Fibroblast of gingiva (primary cell): ENCODE measurements at places on chromosomes 7 and 10.

GRCh38 chr7:77288676-77289320 lies 89.2 kb upstream of the FGL2 start:
- DNase-seq = no peak

DNA sequence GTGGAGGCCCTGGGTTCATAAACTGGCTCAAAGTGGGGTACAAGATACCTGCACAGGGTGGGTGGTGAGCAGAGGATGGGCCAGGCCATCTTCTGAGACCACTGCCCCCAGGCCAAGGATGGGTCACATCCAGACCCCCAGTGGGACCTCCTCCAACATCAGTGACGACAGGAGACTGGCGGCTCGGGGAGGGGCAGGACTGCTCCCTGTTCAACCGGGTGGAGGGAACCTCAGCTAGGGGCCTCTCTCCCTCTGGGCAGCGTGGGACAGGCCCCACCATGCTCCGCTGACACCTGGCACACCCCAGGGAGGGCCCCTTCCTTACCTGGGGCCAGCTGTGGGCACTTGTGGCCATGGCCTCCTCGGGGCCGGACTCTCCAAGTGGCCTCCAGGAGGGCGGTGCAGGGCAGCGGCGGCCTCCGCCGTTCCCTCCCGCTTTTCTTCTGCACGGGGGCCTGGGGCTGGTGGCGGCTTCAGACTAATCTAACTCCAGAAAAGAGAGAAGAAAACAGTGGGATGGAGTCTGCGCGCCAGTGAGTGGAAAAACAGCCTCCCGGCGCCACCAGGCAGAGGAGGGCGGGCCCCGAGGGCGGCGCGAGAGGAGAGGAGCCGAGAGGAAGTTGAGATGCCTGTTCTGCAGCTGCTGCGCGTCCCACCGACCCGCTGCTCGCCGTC lies at the start of gene CALHM2:
Gene CALHM2, minus strand, starts transcription at position 540 of the 675 bp plus-strand sequence. CDS start 2,429 bp downstream, outside the sequence.
- DNase-seq = peak; percentile 50

GRCh38 chr10:25843551-25844170 lies 90.4 kb upstream of the MYO3A start:
- no peak for DNase-seq

DNA sequence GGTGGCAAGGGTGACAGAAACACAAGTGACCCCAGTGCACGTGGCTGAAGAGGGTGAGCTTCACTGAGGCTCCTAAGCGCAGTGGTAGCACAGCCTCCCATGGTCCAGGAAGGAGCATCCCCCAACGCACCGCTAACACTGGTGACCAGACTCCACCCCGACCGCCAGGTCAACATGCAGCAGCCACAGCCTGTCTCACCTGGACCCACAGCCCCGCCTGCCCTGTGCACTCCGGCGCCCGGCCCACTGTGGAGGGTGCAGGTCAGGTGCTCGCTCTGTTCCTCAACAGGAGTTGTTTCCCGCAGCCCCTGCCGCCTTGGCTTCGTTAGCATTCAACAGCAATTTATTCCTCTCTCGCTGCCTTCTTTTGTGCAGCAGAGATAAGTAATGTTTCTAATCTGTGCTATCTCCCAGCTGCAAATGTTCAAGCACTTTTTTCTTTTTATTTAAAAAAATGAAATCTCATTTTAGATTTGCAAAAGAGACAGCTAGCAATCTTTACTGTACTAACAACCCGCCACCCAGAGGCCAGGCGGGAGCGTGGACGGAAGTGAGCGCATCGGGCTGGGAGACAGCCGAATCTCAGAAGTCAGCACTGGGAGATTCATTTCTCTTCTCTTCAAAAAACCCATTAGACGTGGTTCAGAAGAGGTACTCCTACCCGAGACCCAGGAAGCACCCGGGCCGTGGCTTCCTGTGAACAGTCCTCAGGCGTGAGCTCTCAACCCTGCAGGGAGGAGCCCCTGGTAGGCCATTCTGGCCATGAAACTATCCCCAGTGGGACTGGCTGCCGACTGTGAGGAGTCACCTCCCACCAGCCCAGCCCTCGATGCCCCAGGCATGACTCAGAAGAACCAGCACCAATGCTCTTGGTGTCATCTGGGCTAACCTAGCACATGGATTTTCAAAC lies 133.4 kb downstream of the MAD1L1 start:
- no peak for DNase-seq

GRCh38 chr7:151444632-151445031 lies 4.7 kb upstream of the CRYGN start:
- no peak for DNase-seq

- DNase-seq = no peak
These were observed 113.6 kb downstream of the RNF32 start for GRCh38 chr7:156754201-156754600.

GRCh38 chr7:141366091-141366621 lies 185.1 kb upstream of the AGK start:
- DNase-seq = no peak

GRCh38 chr10:68832601-68833000 lies 5.3 kb downstream of the STOX1 start:
- DNase-seq = no peak

- DNase-seq = peak; percentile 62
These were observed 55.6 kb upstream of the BET1 start for GRCh38 chr7:94059746-94060145.

DNA sequence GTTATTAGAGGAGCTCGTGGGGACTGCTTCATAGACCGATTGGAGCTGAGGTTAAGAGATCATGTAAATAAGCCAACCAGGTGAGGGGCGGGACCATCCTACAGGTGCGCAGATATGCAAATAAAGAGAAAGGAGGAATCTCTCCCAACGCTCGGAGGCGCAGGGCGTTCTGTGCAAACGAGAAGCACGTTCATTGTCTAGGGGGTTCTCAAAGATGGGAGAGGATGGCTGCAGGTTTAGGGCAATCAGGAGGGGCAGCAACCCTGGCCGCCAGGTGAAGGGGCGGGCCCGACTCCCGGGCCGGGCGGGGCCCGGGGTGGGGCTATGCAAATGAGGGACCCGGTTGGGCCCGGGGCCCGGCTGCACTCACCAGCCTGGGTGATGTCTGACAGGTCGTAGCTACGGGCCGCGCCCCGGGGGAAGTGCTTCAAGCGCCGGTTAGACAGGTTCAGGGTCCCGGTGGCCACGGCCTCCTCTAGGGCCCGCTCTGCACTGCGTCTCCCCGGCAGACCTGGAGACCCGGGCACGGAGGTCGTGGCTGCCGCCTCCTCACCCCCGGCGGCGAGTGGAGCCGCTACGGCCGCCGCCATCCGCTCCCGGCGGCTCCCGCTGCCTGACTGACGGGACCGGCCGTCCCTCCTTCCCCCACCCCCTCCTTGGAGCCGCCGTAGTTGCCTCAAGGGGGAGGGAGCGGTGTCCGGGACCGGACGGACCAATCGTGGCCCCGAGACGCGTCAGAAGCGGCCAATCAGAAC lies at the start of gene LRCH4:
Gene LRCH4, minus strand, starts transcription at position 619 of the 755 bp plus-strand sequence. Its CDS starts 29 bp downstream, at position 590.
- DNase-seq = no peak

GRCh38 chr10:17751781-17752445 lies at the start of gene TMEM236:
TMEM236 (plus strand) TSS chr10:17752201; CDS start chr10:17752296, 95 bp downstream.
- DNase-seq = no peak

- DNase-seq = no peak
These were observed 157.4 kb downstream of the SKIDA1 start for GRCh38 chr10:21368022-21368582.

GRCh38 chr7:116219288-116219687 lies 8.9 kb downstream of the TES start:
- no peak for DNase-seq

DNA sequence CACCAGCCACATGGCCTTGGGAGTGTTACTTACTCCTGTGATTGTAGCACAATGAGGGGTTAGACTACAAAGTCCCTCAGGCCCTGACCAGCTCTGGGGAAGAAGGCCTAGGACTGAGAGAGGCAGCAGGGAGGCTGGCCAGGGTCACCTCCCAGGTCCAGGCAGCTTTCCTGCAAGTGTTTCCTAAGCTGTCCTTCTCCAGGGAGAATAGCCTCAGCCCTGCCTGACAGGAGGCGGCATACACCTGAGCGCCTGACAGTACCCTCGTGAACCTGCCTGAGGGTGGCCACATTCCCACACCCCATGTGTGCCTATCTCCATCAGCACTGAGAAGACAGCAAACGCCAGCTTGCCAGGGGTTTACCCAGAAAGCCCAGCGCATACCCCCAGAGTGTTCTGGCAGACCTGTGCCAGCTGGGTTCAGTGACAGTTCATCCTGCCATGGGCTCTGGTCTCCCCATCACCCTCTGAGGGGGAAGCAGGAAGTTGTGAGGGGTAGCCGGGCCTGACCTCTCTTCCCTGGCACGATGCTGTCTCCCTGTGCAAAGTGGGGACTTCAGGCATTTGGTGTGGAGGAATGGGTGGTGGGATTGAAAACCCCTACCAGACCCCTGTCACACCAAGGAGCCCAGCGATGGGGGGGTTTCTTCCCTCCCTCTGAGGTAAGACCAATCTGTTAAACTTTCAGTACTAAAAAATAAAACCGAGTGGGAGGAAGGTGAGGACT lies 56.3 kb upstream of the CAMK2B start:
- no peak for DNase-seq

GRCh38 chr10:5779730-5780129 lies 33.5 kb downstream of the GDI2 start:
- no peak for DNase-seq

DNA sequence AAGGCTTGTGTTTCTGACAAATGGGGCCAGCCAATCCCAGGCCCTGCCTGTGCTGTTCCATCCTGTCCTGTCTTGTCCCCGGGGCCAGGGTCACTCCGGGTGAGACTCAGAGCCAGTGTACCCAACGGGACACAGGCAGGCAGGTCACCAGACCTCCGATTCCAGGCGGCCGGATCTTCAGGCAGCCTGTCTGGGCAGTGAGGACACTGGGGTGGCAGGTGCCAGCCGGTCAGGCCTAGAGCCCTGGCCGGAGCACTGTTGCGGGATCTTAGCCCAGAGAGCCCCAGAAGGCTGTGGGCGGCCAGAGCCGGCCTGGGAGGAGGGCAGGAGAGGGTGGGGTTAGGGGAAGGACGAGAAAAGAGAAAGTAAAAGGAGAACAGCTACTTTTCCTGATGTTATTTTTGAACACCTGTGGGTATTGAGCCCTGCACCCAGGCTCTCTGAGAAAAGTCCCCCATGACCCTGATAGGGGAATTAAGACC lies 134.3 kb upstream of the TNRC18 start:
- peak; percentile 42 for DNase-seq

DNA sequence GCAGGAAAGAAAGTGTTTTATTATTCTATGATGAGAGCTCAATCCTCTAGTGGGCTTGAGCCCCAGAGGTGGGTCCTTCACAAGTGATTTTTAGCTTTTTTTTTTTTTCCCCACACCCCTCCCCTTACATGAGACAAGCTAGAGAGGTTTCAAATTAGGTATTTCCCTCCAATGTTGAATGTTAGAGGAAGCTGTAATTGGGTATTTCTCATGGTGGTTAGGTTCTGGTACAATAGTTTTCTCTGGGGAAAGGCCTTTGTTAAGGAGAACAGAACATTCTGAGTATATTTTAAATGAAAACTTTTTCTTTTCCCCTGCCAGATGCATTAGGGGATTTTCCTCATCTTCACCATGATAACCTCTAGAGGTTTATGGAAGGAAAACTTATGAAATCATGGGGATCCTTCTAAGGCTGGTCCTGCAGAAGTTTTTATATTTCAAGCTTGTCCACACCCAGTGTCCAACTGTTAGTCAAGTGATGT lies 1039.7 kb downstream of the NRG3 start:
- no peak for DNase-seq

DNA sequence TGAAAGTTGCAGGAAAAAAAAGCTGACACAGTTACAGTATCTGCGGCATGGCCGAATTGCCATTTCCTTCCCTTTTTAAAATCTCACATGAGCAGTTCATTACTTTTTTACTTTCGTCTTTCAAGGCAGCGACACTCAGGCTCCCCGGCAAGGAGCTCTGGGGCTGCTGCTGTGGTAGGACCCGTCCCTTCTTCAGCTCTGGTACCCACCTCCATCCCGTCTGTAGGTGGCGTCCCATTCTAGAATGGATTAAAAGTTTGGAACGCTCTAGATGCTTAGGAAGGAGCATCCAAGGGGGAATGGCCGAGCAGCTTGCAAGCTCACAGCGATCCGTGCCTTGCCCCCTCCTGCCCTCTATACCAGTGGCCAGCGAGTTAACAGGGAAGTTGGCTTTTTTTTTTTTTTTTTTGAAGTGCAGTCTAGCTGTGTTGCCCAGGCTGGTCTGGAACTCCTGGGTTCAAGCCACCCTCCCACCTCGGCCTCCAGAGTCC lies 22.8 kb upstream of the TTYH3 start:
- DNase-seq = no peak

- DNase-seq = no peak
These were observed 456.0 kb downstream of the SORCS1 start for GRCh38 chr10:106708506-106708905.

GRCh38 chr7:2652736-2653060 lies 20.9 kb downstream of the TTYH3 start:
- DNase-seq = no peak

DNA sequence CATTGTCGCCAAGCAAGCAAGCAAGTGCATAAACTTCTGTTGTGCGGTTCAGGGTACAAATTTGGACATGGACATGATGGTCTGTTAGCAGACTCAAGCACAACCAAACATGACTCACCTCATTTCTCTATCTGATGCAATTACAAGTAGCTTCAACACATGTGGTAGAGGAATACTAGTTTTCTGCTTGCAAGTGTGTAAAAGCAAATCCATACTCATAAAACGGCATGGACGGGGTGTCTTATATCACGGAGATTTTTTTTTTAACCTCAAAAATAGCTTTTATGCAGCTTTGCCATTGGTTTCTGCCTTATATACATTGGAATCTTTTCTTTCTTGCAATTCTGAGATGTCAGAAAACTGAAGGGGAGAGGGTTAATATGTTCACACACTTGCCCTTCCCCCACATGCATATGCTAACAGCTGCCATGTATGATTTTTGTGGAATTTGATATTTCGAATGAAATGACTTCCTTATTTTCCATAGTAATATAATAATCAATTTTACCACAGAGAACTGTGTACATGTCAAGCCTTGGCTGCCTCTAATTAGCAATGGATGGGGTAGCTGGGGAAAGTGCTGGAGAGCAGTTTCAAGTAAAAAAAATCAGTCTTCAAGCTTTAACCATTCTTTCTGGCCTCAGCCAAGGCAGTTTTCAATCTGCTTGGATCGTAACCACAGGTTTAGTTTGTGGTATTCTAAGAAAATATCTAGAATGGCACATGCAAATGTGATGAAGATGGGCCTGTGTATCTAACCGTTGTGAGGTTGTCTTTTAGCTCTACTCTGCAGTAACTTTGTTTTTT lies 106.0 kb upstream of the PDCD4 start:
- DNase-seq = no peak

GRCh38 chr10:52106899-52107298 lies 207.2 kb upstream of the DKK1 start:
- DNase-seq = no peak

DNA sequence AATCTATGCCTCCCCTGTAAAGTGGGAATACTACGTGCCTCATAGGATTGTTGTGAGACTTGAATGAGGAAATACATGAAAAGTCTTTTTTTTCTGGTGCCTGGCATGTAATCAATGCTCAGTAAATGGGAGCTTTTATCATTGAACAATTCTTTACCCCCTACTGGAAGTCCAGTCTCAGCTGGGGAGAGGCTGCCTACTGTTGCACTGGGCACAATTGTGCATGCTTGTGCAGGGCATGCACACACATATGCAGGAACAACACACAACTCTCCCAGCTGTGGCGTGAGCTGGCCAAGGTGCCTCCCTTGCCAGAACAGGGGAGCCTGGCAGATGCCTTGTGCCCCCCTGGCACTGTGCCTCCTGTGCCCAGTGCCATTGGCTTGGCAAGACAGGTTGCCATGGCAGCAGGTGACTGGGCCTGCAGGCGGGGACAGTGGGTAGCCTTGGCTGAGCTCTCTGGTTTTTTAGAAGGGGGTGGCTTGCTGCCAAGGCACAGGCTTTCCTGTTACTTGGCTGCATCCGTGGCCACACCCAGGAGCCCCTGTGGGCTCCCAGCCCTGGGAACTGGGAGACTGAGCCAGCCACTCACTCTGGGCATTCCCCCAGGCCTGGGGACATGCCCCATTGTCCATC lies 16.1 kb upstream of the PALD1 start:
- no peak for DNase-seq

- DNase-seq = no peak
These were observed 70.9 kb downstream of the SYPL1 start for GRCh38 chr7:106041140-106041717.
